ENCODE measurements at places on chromosomes 16 and 17. TPM values are rescaled to one million over a fixed set of nuclear protein-coding genes. Genes with fewer than 3 reads are reported as not detected.

- DNase-seq, result no peak
These were observed 661 bp downstream of the GIT1 start for GRCh38 chr17:29588562-29589411.

GRCh38 chr16:1681032-1681431 is 3.0 kb downstream of the JPT2 start:
- DNase-seq, result no peak

DNA sequence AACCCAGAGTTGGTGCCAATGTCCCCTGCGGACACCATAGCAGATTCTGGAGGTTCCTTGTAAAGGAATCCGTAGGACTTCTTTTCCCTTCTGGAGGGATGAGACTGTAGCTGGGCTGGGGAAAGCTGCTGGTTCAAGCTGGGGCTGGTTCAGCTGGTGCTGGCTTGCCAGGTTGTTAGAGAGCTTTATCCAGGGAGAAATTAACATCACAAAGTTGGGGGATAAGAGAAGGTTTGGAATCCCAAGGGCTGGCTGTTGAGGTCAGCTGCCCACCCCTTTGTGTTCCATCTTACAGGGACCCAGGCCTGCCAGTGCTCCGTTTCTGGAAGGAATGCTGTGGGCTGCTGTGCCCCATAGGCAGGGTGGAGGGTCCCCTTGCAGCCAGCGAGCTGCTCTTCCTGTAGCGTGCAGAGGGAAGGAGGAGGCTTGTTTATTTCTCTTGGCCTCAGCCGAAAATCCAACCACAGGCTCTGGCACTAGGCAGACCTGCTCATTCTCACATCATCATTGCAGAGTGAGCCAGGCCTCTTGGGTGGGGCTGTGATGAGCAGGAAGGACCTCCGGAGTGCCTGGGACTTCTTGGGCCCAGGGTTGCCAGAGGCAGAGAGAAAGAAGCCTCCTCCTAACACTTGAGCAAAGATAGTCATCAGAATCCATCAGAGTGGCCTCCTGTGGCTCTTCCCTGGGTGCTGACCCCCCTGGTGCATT is 251.1 kb downstream of the SEC14L1 start:
- DNase-seq, result no peak

DNA sequence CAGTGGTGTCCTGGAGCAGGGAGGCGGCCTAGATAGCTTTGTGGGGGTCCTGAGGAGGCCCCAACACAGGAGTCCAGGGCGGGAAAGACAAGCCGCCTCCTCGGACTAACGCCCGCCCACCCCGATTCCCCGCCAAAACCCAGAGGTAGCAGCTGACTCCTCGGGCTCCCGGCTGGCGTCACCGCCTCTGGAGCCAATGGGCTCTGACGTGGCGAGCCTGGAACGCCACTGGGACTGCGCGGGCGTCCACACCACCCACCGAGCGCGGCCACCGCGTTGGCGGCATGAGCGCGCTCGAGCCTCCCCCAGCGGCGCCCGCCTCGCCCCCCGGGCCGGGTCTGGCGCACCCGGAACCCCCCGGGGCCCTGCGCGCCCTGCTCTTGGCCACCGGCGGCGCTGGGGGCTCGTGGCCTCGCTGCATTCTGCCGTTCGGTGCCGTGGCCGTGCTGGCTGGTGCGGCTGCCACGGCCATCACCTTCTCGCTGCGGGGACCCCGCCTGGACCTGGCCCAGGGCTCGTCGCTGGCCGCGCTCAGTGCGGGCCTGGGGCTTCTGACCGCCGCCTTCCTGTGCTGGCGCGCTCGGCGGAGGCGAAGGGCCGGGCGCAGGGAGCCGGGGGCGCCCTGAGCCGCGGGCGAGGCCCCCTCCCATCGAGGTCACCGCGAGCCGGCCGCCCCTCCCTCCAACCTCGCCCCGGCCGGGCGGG is 3.4 kb upstream of the NTN3 start:
- no peak for DNase-seq

- DNase-seq, result no peak
These were observed 394 bp upstream of the PRM3 start for GRCh38 chr16:11273721-11274324.

- no peak for DNase-seq
These were observed 27.3 kb upstream of the CNOT1 start for GRCh38 chr16:58656899-58657298.

DNA sequence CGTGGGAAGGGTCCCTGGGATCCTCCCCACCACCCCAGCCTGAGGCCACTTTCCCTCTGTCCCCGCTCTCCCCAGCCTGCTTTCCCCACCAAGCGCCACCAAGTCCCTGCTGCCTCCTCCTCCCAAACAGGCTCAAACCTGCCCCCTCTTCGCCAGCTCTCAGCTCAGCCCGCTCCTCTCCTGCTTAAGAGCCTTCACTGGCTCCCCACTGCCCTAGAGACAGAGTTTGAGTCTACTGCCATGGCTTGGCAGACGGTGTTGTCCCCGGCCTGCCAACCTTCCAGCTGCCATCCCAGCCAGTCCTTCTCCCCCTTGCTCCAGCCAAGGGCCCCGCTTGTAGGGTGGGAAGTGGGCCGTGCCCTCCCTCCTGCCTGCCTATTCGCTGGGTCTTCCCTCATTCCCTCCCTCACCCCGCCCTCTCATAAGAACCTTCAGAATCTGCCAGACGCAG is 11.1 kb downstream of the IL4R start:
- no peak for DNase-seq

GRCh38 chr17:73420897-73421296 is 109.1 kb upstream of the CDC42EP4 start:
- no peak for DNase-seq

- no peak for DNase-seq
These were observed 28.7 kb upstream of the FASN start for GRCh38 chr17:82126556-82127314.

GRCh38 chr17:44197980-44198720 is 1.5 kb downstream of the ATXN7L3 start:
- no peak for DNase-seq

DNA sequence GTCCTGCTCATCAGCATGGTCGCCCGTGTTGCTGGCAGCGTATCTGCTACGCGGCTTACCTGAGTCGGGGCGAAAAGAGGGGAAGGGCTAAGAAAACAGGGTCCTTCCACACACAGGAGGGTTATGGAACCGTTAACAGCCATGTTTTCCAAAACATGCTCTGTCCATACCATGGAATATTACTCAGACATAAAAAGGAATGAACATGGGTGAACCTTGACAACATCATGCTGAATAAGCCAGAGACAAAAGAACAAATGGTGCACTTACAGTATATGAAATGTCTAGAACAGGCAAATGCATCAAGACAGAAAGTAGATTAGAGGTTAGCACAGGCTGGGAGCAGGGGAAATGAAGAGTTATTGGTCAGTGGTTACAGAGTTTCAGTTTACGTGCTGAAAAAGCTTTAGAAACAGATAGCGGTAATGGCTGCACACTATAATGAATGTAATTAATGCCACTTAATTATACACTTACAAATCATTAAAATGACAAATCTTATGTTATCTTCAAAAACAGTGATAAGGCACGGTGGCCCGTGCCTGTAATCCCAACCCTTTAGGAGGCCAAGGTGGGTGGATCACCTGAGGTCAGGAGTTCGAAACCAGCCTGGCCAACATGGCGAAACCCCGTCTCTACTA is 7.8 kb downstream of the NPRL3 start:
- no peak for DNase-seq

GRCh38 chr16:71626858-71627213 is 852 bp downstream of the MARVELD3 start:
- no peak for DNase-seq

DNA sequence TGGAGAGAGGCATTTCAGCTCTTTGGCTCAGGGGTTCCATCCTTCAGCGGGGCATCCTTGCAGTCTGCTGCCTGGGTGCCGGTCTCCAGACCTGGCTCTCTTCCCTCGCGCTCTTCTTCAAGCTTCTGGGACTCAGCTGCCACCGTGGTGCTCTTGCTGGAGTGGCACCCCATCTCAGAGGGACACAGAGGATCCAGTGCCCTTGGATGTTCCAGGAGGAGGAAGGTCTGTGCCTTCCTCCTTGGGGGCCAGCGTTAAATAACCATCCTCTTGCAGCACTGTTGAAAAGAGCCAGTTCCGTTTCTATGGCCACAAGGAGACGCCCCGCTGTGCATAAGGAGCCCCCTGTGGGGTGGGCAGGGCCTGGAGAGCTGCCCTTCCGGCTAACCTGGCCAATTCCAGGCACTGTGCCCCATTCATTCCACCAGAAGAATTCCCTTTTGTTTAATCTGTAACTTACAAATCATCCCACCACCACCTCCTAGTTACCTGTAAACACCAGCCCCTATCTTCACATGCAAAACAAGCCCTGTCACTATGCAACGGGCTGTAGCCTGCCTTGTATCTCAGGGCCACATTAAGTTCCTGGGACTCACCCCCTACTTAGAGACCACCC is 8.6 kb downstream of the CHD9NB start:
- DNase-seq, result no peak

- DNase-seq, result no peak
These were observed 21.4 kb upstream of the SLC38A8 start for GRCh38 chr16:84063980-84064379.

GRCh38 chr16:60137891-60138290 is 1403.8 kb upstream of the GOT2 start:
- DNase-seq, result no peak

DNA sequence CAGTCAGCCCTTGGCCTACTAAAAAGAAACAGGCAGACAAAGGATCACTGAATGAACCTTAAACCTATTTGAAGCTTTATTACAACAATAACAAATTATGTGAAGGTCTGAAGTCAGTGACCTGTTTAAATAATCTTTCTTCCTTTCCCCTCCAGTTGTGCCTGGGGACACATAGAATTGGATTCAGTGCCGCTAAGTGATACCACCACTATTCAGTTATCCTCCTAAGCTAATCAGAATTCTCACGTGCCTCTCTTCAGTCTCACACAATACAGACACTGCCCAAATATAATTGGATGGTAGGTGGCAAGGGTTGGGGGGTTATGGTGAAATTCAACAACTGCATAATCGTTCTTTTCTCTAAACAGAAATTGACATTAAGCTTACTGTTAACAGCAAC is 11.4 kb downstream of the TXNDC11 start:
- DNase-seq, result no peak

- peak; percentile 40 for DNase-seq
These were observed 476.9 kb upstream of the CDH5 start for GRCh38 chr16:65889533-65889966.

DNA sequence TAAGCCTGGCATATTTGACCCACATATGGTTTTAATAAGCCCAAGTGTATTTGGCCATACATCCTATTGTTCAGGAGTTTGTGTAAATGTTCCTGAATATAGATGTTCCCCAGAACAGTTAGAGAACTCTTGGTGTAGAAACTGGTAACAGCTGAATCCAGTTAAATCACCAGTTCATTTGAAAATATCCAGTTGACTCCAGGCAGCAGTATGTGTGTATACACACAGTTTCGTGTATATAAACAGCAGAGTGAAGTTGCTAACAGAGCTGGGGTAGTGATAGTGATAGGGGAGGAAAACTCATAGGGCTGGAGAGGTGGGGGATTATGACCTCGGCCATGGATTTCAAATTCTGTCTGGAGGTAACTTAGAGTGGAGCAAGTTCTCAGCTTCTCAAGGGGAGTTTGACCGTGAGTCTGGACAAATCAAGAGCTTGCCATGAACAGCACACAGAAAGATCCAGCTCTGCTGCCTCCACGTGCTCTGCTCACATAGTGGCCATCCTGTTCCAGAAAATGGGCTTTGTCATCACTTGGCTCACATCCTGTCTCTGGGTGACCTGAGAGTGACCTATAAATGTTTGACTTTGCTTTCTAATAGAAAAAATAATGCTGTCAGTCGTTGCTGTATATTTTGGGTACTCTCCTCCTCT is 30.6 kb upstream of the MMD start:
- DNase-seq, result no peak

DNA sequence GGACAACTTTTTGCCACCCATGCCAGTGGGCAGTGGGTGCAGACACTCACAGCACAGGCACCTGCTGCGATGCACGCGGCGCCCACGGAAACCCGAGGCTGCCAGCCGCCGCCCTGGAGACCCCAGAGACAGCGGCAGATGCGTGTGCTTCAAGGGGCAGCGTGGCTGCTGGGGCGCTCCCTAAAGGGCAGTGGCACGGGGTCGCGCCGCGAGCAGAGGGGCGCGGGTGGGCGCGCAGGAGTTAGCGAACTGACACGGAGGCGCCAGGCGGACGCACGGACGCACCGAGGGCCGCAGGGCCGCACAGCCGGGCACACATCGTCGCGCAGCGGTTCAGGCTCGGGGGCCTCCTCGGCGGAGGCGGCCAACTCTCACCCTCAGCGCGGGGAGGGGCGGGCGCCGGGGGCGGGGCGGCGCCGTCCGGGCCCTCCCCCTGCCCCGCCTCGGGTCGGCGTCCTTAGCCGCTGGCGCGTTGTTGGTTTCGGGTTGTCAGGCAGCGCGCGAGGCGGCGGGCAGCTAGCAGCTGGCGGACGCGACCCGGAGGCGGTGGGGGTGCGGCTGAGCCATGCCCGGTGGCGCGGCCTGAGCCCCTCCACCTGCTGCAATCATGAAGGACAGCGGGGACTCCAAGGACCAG is at the start of gene KIF19:
Gene KIF19, plus strand, starts transcription at position 484 of the 637 bp plus-strand sequence. Its CDS starts 124 bp downstream, at position 608.
- peak; percentile 23 for DNase-seq

- DNase-seq, result no peak
These were observed 838 bp upstream of the TMEM97 start for GRCh38 chr17:28317966-28318758.

DNA sequence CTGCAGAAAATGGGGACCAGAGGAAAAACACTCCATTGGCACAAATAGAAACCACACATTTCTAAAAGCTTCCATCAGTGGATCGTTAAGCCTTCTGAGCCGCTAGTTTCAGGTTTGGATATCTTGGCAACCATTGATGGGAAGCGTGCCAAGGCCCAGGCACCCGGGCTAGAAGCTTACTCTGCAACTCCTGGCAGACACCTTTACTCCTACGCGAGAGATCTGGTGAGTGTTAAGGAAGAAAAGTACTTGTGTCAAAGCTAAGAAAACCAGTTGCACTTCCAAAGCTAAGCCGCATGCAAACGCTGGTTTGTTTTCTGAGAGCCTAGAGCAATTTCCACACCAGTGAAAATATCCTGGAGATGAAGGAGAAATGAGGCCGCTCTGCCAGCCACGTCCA is 472.4 kb downstream of the PMP22 start:
- no peak for DNase-seq

DNA sequence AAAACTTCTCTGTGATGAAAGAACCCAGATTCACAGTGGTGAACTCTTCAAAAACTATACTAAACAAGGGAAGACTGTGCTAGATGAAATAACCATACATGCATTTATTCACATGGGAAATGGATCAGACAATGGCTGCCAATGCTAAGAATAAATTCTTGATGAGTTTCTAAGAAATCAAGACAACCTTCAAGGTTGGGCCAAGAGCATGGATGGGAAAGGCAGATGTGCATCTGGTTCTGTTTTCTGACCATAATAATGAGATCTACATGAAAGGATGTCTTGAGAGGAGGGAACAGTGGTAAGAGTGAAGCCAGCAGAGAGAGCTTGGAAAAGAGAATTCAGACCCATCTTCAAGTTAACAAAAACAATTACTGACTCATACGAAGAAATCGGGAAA is 31.4 kb downstream of the ANKRD11 start:
- no peak for DNase-seq

The RAB11FIP4 gene
- polyA plus RNA-seq, result 15.7 TPM

The RNF135 gene
- 18.7 TPM for polyA plus RNA-seq

The TUBB3 gene
- 9.4 TPM for polyA plus RNA-seq

The CD7 gene
- 0.72 TPM for polyA plus RNA-seq

The DUSP3 gene
- polyA plus RNA-seq, result 62.1 TPM

The SMIM5 gene
- polyA plus RNA-seq, result 4.0 TPM

The CCL11 gene
- 1.0 TPM for polyA plus RNA-seq

The MYH3 gene
- polyA plus RNA-seq, result 2.8 TPM

The RUNDC3A gene
- 2.2 TPM for polyA plus RNA-seq

The SLC12A3 gene
- polyA plus RNA-seq, result 58.0 TPM

The SPN gene
- polyA plus RNA-seq, result 2.7 TPM

The LGALS3BP gene
- polyA plus RNA-seq, result 143 TPM

The ZSCAN10 gene
- 0.12 TPM for polyA plus RNA-seq

The TP53TG3D gene
- polyA plus RNA-seq, result 0.28 TPM

The IRX5 gene
- 10.2 TPM for polyA plus RNA-seq

All from right renal pelvis (tissue), 4 donors.